ENCODE measurements at places on chromosomes 7 and 10.

DNA sequence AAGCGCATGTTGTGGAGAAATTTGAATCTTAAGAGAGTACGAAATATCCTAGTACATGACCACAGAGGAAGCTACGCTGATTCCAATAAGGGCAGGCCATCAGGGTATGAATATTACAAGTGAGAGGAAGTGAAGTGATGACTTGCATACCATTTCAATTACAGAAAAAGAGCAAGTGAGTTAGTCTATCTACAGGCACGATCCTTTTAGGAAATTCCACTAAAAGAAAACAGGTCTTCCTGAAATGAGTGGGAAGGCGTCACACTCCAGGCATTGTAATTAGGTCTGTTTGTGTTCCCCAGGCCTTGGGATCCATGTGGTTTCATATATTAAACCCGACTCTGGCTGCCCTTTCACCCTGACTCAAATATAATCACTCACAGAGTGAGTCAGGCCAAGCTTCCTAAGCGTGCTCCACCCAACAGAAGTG is 152.5 kb downstream of the SEMA3A start:
- no peak for DNase-seq

- no peak for DNase-seq
These were observed 143.5 kb downstream of the RGS10 start for GRCh38 chr10:119398996-119399395.

DNA sequence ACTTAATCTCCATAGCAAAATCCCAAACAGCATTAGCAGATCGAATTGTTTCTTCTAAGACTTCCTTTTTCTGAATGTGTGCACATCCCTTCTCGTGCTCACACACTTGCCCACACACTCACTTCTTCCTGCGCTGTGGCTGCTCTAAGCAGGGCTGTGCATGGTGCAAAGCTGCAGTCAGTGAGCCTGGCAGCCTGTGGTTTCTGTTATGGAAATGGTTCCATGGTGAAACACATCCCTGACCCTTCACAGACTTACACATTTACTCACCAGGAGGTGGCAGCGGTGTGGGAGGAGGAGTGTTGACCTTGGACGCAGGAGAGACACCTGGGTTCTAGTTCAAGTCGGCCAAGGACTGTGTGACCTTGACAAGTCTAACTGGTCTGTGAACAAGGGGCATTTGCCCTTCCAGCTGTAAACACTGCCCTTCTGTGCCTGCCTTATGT is 24.9 kb downstream of the MTURN start:
- DNase-seq: no peak

DNA sequence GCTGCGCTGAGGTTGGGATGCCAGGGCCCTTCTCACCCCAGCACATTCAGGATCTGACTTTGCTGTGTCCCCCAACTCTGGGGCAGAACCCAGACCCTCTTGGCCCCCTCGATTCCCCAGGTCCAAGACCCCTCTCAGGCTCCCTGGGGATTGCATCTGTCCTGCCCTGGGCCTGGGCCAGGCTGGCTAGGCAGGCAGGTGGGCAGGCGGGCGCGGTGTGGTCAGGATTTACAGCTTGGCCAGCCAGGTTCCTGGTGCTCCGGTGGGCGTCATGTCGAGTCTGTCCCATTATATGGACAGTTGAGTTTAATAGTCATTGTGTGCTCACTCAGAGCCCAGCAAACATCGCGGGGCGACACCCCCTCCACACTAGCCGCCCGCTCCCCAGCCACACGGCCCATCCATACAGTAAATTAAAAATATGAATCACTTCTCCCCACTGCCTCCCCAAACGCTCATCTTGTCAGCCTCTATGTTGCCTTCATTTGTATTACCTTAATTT is 23.5 kb downstream of the POLL start:
- no peak for DNase-seq

Data from stimulated activated CD4-positive, alpha-beta T cell treated with anti-CD3 and anti-CD28 coated beads, Interleukin-1b, Interleukin-23, amount 100 ng/mL, for 1 hour (primary cell).